Stimulated activated CD4-positive, alpha-beta T cell treated with anti-CD3 and anti-CD28 coated beads, Interleukin-1b, Interleukin-23, amount 100 ng/mL, for 1 hour (primary cell): ENCODE measurements at places on chromosomes 4 and X.
A peak's percentile ranks its signal among the peaks of the same experiment; 100 is the strongest.

DNA sequence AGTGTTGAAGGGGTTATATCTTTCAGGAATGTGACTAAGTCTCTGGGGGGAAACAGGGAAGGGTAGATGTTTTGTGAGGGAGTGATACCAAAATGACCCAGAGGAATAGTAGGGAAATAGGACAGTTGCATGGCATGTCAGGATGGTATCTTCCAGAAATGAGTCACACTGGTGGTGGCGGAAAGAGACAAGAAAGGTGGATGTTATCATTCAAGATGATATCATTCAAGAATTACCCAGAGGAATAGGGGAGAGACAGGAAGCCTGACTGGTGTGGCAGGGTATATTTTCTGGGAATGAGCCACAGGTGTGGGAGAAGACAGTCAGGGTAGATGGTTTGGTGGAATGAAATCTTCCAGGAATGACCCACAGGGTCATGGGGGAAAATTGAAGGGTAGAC, 61.1 kb downstream of the MAOA start:
- DNase-seq = no peak

DNA sequence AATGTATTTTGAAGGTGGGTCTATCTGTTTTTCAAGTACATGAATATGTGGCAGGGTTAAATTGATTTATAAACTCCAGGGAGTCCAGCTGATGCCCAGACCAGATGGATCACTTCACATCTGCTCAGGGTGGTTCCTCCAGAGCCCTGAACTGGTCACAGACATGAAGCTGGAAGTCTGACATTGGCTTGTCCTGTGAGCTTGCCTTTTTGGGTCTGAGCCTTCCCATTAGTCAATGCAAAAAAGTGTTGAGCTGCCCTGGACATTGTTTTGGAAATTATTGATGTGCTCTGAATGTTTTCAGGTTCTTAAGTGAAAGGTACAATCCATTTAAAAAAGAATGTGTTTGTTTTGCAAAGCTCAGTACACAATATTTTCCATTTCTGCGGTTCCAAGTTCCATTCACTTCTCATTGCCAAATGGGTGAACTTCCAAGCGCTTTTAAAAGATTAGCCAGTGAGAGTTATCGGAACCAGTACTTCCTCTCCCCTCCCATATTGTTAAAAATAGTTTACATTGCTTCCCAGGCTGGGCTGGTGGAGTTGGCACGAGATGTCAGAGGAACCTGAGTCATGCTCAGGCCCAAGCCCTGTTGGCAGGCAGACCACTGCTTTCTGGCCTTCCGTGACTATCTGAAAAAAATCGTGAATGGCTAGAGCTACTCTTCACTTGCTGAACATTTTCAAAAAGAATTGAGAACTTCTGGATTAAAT, 52.1 kb downstream of the PDGFRA start:
- no peak for DNase-seq

DNA sequence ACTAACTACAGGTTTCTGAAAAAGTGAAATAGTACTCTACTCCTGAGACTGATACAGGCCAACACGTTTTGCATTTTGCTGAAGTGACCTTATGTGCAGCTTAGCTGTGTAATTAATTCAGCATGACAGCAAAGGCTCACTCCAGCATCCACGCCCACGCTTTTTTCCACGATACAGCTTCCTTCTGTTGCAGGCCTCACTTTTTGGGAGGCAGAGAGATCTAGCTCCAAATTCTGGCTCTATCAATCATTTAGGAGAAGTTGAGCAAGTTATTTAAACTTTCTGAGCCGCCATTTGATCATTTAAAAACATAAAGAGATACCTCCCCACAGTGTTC, 160.3 kb downstream of the AFAP1 start:
- no peak for DNase-seq

- DNase-seq = no peak
These were observed 213.5 kb upstream of the TAPT1 start for GRCh38 chr4:16439768-16440167.

DNA sequence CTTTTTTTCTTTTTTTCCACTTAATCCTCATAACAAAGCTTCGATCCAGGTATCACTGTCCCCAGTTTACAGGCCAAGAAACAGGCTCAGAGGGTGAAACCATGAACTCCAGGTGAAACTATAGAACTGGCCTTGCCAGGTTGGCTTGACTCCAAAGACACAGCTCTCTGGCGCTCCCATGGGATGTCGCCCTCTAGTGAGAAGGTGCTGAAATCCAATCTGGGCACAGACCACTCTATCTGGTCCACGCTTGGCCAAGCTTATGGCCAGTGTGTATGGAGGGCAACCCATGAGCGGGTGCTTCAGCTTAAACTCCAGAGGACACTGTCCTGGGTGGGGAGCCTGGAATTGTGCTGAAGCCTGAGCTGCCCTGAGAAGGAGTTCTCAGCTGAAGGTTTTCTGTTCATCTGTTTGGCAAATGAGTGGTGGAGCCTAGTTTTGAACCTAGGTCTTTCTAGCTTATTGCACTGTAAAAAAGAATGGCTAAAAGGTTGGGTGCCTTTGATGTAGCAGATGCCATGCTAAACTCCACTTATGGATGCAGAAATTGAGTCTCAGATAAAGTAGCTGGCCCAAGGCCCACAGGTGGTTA, 70.5 kb downstream of the SEL1L3 start:
- no peak for DNase-seq

DNA sequence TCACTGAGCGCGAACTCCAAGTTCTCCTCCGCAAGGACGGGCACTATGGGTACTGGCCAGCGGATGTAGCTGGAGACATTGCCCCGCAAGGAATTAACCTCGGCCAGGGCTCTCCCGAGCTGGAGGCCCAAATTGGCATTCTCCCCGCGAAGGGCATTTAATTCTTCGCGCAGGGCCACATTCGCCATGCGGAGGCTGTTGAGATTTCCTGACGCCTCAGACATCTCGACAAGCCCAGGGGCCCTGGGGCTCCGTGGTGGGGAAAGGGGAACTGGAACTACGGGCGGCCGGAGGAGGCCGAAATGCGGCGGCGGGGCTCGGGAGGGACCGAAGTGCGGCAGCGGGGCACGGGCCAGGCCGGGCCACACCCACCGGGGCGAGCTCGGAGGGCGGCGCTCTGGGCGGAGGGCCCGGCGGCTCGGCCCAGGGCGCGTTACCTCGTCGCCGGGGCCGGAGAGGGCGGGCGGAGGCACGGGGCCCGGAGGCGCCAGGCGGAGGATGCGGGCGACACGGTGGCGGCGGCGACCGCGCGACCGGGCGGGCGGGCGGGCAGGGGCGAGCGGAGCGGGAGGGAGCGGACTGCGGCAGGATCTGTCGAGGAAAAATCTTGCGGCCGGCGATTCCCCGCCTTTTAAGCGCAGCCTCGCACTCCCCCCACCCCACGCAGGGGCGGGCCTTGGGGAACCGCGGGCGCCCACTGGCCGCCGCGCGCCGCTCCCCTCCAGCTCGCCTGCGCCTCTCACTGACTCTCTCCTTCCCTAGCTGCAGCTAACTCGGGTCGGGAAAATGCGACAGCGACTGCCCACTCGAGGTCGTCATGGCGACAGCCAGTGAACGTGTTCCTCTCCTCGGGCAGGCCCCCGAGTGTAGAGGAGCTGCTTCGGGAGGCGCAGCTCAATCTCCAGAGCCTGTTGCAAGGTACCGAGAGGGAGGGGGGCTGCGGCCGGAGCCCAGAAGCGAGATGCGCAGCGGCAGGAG, at the start of gene RTL5:
RTL5 (minus strand) TSS at position 599 of the 978 bp plus-strand sequence.
- DNase-seq = peak; percentile 34

GRCh38 chr4:103076747-103077347, at the start of gene SLC9B2:
SLC9B2 (minus strand) TSS chr4:103076761; CDS start chr4:103067550, 9,211 bp downstream.
- no peak for DNase-seq

DNA sequence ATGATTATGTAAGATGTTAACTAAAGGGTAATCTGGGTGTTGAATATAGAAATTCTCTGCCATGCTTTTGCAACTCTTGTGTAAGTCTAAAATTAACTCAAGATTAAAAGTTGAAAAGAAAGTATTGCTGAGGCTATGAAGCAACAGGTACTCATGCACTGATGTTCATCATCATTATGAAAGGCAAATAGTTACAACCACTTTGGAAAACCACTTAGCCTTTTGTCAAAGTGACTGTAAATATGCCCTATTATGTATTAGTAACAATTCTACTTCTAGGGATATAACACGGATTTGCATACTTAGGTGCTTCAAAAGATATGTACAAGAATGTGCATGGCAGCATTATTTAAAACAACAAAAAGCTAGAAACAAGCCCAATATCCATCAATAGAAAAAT, 227.8 kb upstream of the CXXC4 start:
- DNase-seq = no peak
